ENCODE measurements at places on chromosomes 6 and 20. TPM values are rescaled to one million over a fixed set of nuclear protein-coding genes. Genes with fewer than 3 reads are reported as not detected.

DNA sequence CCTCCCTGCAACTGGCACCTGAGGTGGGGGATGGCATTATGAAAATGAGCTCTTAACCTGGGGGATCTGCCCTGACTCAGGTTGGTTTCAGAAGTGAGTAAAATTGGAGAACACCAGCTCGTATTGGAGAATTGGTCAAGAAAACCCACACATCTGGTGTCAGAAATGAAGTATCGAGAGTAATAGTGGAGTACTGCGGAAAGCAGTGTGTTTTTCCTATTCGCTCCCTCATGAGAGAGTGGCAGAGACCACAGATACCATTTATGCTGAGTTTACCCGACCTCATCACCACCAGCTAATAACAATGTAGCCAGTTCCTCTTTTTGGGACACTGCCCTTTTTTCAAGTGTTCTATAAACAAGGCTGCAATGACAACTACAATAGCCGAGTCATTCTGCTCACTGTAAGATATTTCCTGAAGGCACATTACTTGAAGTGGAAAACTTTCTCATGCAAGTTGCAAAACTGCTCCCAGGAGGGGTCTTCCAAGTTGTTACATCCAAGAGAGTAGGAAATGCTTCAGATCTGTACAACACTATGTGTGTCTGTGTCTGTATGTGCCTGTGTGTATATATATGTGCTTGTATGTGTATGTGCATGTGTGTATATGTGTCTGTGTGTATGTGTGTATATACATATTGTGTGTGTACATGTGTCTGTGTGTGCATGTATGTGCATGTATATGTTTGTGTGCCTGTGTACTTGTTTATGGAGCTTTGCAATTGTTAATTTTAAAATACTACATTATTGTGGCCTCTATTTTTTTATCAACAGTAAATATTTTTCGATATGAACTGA is 106.0 kb upstream of the CST7 start:
- DNase-seq = no peak
- H3K27me3 ChIP-seq = peaks cover 36% of the 10 kb centered on the region
- H3K36me3 ChIP-seq = no peaks in the 10 kb centered on the region
- H3K4me1 ChIP-seq = no peaks in the 10 kb centered on the region
- H3K27ac ChIP-seq = no peak overlapping the region
- no peak overlapping the region for H3K4me3 ChIP-seq

GRCh38 chr6:19753826-19754225 is 83.3 kb upstream of the ID4 start:
- no peak for DNase-seq
- H3K27ac ChIP-seq = no peak overlapping the region
- no peaks in the 10 kb centered on the region for H3K27me3 ChIP-seq
- no peaks in the 10 kb centered on the region for H3K36me3 ChIP-seq

- H3K36me3 ChIP-seq = no peaks in the 10 kb centered on the region
- H3K27ac ChIP-seq = no peak overlapping the region
- no peaks in the 10 kb centered on the region for H3K27me3 ChIP-seq
- H3K4me1 ChIP-seq = no peaks in the 10 kb centered on the region
Measured at GRCh38 chr20:57170343-57170742, 96.1 kb downstream of the BMP7 start.

- no peak overlapping the region for H3K27ac ChIP-seq
- no peaks in the 10 kb centered on the region for H3K36me3 ChIP-seq
- DNase-seq = peak; percentile 17
- H3K27me3 ChIP-seq = no peaks in the 10 kb centered on the region
- H3K4me1 ChIP-seq = no peaks in the 10 kb centered on the region
- no peak overlapping the region for H3K4me3 ChIP-seq
Measured at GRCh38 chr6:120826253-120826652, 508.0 kb downstream of the TBC1D32 start.

- peaks cover 10% of the 10 kb centered on the region for H3K27me3 ChIP-seq
- H3K36me3 ChIP-seq = no peaks in the 10 kb centered on the region
- no peak overlapping the region for H3K4me3 ChIP-seq
- peaks cover 32% of the 10 kb centered on the region for H3K4me1 ChIP-seq
Measured at GRCh38 chr20:2740702-2741101, 48.1 kb downstream of the EBF4 start.

GRCh38 chr6:117546674-117547073 is 55.6 kb downstream of the GOPC start:
- no peaks in the 10 kb centered on the region for H3K27me3 ChIP-seq
- peaks cover 42% of the 10 kb centered on the region for H3K4me1 ChIP-seq
- H3K27ac ChIP-seq = peak overlapping the region; percentile 3
- H3K36me3 ChIP-seq = peaks cover 2% of the 10 kb centered on the region
- no peak overlapping the region for H3K4me3 ChIP-seq
- no peak for DNase-seq

- no peak for DNase-seq
- H3K27me3 ChIP-seq = no peaks in the 10 kb centered on the region
- H3K4me3 ChIP-seq = no peak overlapping the region
- peak overlapping the region; percentile 47 for H3K27ac ChIP-seq
Measured at GRCh38 chr20:2108987-2109386, 7.4 kb downstream of the STK35 start.

- H3K4me1 ChIP-seq = peaks cover 77% of the 10 kb centered on the region
- no peaks in the 10 kb centered on the region for H3K36me3 ChIP-seq
- no peak overlapping the region for H3K4me3 ChIP-seq
Measured at GRCh38 chr6:144338951-144339700, 54.0 kb downstream of the UTRN start.

- no peak overlapping the region for H3K4me3 ChIP-seq
- peak overlapping the region; percentile 83 for H3K27ac ChIP-seq
- H3K27me3 ChIP-seq = no peaks in the 10 kb centered on the region
- H3K36me3 ChIP-seq = peaks cover 53% of the 10 kb centered on the region
- no peak for DNase-seq
Measured at GRCh38 chr6:90249458-90249857, 47.2 kb downstream of the BACH2 start.

DNA sequence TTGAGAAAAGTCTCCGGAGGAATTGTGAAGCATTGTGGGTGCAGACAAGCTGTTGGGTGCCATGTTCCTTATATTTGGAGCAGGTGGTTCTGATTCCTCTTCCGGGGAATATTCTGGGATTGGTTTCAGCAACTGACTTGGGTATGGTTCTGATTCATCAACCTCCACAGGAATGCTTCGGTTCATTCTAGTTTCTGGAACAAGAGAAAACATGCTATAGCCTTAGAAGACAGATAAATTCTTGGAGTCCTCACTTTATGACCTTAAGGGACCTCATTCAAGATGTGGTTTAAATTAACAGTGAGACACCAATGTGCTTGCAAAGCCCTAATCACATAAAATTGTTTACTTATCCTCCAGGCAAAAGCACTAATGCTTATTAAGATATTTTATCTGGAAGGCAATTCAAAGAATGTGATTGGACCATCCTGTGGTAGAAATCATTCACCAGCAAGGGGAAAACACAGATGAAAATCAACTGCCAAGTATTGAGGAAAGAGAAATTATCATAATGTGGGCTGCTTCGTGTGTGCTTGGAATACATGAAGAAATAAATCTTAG is 13.7 kb downstream of the TRAF3IP2 start:
- peaks cover 17% of the 10 kb centered on the region for H3K4me1 ChIP-seq
- no peak overlapping the region for H3K4me3 ChIP-seq
- H3K27me3 ChIP-seq = no peaks in the 10 kb centered on the region
- peaks cover 31% of the 10 kb centered on the region for H3K36me3 ChIP-seq

DNA sequence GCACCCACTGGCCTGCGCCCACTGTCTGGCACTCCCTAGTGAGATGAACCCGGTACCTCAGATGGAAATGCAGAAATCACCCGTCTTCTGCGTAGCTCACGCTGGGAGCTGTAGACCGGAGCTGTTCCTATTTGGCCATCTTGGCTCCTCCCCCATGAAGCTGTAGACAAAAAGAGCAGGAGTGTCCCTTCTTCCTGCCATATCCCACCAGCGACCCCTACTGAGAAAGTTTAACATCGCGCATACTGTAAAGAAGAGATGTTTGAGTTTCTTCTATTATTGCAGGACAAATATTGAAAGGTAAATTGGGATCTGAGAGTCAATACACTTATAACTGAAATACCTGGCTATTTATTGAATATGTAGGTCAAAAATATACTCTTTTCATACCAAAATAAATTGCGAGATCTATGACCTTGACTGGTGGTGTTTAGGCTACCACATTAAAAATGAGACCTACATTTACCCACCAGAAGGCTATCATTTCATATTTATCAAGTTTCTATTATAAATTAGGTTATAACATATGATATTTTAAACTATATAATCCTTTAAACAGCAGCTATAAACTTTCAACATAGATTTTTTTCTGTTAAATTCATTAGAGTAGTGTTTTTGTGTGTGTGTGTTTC is 586.3 kb downstream of the HTR1B start:
- H3K4me1 ChIP-seq = no peaks in the 10 kb centered on the region
- H3K4me3 ChIP-seq = no peak overlapping the region
- no peaks in the 10 kb centered on the region for H3K36me3 ChIP-seq
- H3K27ac ChIP-seq = no peak overlapping the region

- no peak for DNase-seq
- H3K27ac ChIP-seq = no peak overlapping the region
- no peak overlapping the region for H3K4me3 ChIP-seq
- no peaks in the 10 kb centered on the region for H3K36me3 ChIP-seq
- no peaks in the 10 kb centered on the region for H3K27me3 ChIP-seq
- H3K4me1 ChIP-seq = no peaks in the 10 kb centered on the region
Measured at GRCh38 chr6:133093956-133094355, 147.2 kb upstream of the EYA4 start.

DNA sequence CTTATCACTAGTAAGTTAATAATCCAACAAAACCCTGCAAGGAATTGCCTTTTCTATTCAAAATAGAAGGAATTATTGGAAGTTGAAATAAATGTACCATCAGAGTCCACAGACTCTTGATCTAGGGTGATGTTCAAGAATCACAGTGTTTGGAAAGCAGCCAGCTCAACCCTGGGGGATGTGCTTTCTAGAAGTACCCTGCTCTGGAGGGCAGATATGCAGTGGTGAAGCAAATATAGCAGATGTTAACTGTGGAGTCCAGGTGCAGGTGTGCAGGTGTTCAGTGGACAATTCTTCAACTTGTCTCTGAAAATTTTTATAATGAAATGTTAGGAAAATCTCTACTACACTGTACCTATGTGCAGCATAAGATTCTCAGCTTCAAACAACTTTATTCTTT is 9.1 kb upstream of the INSM1 start:
- peaks cover 40% of the 10 kb centered on the region for H3K27me3 ChIP-seq
- H3K4me1 ChIP-seq = peaks cover 12% of the 10 kb centered on the region
- H3K36me3 ChIP-seq = peaks cover 2% of the 10 kb centered on the region
- H3K27ac ChIP-seq = no peak overlapping the region
- DNase-seq = no peak

DNA sequence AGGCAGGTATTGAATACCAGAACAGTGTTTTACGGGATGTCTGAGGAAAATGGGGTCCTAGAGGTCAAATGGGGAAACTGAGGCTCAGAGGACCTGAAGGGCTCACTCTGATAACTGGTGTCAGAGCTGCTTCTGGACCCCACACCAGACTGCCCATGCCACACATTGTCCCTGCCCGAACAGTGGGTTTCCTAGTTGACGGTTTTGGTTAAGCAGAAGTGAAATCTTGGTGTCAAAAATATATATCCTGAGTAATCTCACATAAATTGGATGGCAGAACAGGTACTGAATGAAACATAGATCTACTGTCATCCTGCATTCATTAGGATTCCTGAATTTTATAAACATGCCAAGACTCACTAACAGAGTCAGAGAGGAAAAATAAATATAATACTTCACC is 16.3 kb downstream of the NOX3 start:
- H3K36me3 ChIP-seq = no peaks in the 10 kb centered on the region
- DNase-seq = no peak
- H3K27ac ChIP-seq = no peak overlapping the region
- H3K27me3 ChIP-seq = no peaks in the 10 kb centered on the region
- peaks cover 5% of the 10 kb centered on the region for H3K4me1 ChIP-seq

GRCh38 chr6:166106076-166106686 is 61.5 kb downstream of the TBXT start:
- H3K36me3 ChIP-seq = no peaks in the 10 kb centered on the region
- H3K4me3 ChIP-seq = no peak overlapping the region
- no peak overlapping the region for H3K27ac ChIP-seq
- peaks cover 20% of the 10 kb centered on the region for H3K27me3 ChIP-seq

DNA sequence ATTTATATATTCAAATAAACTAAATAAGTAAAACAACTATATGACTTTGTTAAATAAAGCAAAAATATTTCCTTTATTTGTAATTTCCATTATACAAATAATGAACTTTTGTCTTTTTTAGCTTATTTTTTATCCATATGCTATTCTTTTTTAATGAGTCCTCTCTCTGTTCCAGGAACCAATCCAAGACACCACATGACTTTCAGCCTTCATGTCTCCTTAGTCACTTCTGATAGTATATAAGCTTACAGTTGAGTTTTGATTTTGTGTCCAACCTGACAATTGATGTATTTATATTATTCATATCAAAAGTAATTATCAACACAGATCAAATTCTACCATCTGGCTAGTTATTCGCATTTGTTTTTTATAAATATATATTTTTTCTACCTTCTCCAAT is 582.3 kb upstream of the GJE1 start:
- no peak overlapping the region for H3K4me3 ChIP-seq
- no peak for DNase-seq
- H3K36me3 ChIP-seq = no peaks in the 10 kb centered on the region
- no peak overlapping the region for H3K27ac ChIP-seq
- H3K4me1 ChIP-seq = no peaks in the 10 kb centered on the region

SLC35F1 gene
- total RNA-seq = not detected

HRH3 gene
- total RNA-seq = not detected

RAB44 gene
- total RNA-seq = 0.15 TPM

MAP7 gene
- total RNA-seq = 2.3 TPM

TMEM74B gene
- not detected for total RNA-seq

SRMS gene
- total RNA-seq = not detected

UST gene
- total RNA-seq = 0.50 TPM

DAAM2 gene
- total RNA-seq = not detected

WDR46 gene
- 54.8 TPM for total RNA-seq

CDSN gene
- not detected for total RNA-seq
